Germinal center (tissue), 1 donor: ENCODE measurements at places on chromosomes 11 and 22.

- DNase-seq: no peak
Measured at GRCh38 chr11:88555829-88556202, 218.3 kb upstream of the CTSC start.

GRCh38 chr11:83845797-83846196, 559.6 kb upstream of the CCDC90B start:
- DNase-seq: no peak

DNA sequence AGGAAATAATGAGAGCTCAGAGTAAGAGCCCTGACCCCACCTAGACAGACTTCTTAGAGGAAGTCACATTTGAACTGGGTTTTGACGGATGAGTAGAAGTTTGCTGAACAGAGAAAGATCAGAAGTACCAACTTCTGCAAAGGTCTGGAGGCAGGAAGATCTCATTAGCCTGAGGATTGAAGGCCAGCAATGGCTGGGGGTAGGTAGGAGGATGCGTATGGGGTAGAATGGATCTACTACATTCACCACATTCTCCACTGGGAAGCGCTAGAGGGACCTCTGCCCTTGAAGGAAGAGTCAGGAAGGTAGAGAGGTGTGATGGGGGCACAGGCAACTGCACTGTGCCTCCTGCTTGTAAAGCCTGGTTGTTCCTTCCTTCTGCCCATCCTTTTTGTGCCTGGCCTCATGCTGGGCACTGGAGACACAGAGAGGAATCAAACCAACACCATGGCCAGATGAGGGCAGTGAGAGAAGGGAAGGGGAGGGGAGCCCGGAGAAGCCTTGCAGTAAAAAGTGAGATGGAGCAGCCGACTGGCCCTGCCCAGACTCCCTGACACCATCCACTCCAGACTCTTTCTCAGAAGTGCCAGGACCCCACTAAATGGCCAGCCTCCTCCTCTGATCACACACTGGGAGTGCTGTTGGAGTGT, 4.9 kb downstream of the TPBGL start:
- DNase-seq: no peak

GRCh38 chr22:26394777-26395176, 34.3 kb upstream of the ASPHD2 start:
- no peak for DNase-seq

DNA sequence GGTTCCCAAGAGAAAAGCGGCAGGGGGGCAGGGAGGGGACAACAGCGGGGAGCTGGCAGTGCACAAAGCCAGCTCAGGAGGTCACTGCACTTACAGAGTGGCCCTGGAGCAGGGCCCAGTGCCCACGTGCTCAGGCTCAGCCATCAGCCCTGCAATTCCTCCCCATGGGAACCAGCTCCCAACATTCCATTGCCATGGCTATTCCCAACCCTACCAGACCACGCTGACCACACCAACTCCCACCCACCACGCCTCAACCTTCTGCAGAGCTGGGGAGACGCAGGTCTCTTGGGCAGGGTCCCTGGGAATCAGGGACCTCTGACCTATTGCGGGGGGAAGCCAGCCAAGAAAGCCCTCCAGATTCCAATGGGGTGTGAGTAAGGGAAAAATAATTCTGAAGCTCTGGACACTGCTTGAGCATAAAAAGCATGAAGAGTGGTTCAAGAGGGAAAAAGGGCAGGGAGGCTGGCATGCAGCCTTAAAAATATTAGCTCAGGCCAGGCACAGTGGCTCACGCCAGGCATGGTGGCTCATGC, 38.3 kb upstream of the TFIP11 start:
- DNase-seq: no peak

DNA sequence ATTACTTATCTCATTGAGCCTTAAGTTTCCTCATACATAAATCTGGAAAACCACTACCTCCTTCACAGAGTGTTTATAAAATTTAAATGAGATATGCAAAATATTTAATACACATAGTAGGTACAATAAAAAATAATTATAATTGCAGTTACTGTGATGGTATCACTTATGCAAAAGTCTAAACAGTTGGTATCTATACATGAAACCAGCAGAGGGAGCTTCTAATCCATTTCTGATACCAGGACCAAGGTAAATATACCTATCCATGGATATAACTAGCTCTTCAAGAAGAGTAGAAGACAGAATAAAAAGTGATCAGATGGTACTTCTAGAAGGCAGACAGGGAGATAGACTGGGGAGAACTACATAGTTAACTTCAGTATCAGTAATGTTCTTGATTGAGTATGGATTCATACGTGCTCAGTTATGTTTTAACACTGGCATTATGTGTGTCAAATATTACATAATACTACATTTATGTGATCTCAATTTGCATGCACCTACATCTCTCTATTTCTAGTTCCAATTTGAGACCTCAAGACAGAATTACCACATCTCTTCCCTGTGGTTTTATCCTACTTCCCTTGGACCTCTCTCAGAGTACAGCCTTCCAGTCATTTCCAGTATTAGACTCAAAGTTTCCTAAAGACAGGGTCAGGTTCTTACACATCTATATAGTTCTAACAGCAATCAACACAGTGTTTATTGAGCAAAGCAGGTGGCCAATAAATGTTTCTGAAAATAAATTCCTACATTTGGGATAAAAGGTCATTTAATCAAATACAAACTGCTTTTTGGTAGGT, 13.7 kb upstream of the TSG101 start:
- DNase-seq: no peak

- no peak for DNase-seq
Measured at GRCh38 chr22:29854432-29854831, 16.4 kb upstream of the ASCC2 start.

DNA sequence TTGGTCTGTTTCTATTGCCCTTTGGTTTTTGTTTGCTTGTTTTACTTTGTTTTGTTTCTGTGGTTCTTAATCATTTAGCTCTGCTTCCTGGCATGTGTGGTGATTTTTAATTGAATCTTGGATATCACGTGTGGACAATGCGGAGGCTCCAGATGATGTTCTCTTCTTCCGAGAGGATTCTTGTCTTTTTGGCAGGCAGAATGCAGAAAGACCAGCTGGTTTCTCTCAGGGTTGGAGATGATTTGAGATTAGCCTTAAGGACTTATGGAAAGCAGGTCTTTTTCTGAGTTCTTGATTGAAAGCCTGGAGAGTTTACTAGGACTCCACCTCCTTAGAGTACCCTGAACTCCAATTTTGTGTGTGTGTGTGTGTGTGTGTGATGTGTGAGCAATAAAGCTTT, 21.0 kb upstream of the ANO1 start:
- DNase-seq: no peak

DNA sequence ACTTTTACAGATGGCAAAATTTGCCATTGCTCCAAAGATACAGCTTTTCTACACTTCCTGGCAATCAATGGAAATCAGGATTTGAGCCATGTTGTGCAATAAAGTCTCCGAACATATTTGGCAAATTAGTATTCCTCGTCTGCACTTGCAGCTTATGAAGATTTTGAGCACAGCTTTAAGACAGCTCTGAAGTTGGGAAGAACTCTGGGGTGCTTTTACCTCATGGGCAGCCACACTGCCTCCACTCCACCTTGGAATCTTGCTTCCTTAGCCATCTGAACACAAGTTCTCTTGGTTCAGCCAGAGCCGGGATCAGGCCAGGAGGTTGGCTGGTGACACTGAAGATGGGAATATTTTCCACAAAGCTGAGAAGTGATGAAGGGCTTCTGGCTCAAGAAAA, 191.2 kb downstream of the CWF19L2 start:
- no peak for DNase-seq

DNA sequence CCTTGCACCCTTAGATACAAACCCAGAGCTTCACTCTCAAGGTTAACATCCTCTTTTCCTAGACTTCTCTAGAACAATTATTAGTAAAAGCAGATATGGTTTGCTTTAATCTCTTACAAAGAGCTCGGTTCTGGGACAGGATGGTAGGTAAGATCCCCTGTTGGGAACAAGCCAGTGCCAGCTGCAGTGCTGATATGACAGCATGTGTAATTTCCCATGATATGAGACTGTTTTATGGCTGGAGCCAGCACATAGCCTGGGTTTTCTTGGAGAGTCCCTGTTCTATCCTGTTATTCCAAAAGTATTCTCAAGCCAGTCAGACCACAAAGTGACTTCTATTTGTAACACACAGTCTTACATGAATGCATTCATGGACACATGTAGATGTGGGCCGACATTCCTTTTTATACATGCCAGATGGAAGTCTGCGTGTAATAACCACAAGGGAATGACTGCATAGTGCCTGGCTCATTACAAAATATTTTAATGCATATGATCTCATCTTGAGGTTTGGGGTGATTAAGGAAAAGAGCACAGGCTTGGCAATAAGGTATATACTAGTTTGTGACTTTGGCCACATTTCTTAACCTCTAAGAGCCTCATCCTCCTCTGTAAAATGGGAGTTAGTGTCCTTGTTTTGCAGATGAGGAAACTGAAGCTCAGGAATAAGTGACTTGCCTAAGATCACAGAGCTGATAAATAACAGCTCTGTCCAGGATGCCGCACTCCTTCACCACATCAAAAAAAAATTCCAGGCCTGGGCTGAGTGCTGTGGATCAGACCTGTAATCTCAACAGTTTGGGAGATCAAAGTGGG, 21.8 kb downstream of the CLMP start:
- no peak for DNase-seq

DNA sequence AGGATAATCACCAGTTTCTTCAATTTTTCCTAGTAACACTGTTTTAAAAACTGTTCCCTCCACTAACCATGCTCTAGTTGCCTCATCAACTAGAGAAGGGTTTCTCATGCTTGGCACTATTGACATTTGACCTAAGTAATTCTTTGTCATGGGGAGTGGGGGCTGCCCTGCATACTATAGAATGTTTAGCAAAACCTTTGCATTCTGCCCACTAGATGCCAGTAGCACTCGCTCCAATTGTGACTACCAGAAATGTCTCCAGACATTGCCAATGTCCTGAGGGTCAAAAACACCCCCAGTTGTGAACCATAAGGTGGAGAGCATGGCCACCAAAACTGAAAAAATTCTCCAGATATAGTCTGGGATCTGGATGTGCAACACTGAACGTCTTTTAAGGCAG, 27.6 kb upstream of the BMAL1 start:
- no peak for DNase-seq

DNA sequence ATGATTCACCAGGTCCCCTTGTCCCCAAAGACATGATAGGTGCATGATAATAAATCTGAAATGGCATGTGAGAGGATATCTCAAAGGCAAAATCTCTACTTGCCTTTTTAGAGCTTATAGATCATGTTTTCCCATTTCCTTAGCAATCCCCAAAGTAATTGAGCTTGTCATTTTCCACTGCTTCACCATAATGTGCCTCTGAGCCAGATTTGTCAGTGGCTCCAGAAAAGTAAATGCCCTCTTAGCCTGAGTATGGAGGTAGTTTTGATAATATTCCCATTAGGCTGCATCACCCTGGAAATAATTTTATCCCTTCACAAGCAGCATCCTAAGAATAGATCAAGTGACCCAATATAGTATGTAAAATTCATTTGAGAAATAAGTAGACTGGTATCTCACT, 36.7 kb upstream of the ADSL start:
- no peak for DNase-seq
